Glomerular endothelial cell (primary cell): ENCODE measurements at places on chromosomes 1 and 21.

- DNase-seq = no peak
Measured at GRCh38 chr1:219523411-219523810, 89.5 kb downstream of the ZC3H11B start.

DNA sequence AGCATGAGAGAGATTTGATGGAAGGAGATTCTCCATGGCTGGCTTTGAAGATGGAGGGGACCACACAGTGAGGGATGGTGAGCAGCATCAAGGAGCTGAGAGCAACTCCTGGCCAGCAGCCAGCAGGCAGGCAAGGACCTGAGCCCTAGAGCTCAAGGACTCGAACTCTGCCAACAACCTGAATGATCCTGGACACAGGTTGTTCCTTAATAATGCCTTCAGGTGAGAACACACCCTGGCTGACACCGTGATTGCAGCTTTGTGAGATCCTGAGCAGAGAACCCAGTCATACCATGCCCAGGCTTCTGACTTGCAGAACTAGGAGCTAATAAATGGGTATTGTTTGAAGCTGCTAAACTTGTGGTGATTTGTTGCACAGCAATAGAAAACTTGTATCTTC is 183.1 kb downstream of the LMX1A start:
- no peak for DNase-seq

GRCh38 chr1:200895801-200896530 is 1.3 kb downstream of the INAVA start:
- no peak for DNase-seq

DNA sequence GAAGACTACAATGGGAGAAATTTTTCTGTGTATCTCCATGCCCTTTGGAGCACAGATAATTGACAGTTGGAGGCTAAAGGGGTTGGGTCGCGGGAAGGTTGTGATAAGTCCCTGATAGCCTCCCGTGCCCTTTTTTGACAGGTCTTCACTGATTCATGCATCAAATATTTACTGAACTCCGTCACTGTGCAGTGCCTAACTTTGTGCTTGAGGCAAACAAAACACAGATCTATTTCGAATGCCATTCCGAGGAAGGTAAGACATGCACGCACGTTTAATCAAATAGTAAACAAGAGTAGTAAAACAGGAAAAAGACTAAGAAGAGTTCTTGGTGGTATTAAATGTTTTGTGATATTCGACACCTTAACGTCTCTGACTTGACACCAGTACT is 494 bp upstream of the PIP5K1A start:
- no peak for DNase-seq

- no peak for DNase-seq
Measured at GRCh38 chr21:36791180-36791579, 92.3 kb downstream of the SIM2 start.
